ENCODE measurements at places on chromosomes 5 and 9.

DNA sequence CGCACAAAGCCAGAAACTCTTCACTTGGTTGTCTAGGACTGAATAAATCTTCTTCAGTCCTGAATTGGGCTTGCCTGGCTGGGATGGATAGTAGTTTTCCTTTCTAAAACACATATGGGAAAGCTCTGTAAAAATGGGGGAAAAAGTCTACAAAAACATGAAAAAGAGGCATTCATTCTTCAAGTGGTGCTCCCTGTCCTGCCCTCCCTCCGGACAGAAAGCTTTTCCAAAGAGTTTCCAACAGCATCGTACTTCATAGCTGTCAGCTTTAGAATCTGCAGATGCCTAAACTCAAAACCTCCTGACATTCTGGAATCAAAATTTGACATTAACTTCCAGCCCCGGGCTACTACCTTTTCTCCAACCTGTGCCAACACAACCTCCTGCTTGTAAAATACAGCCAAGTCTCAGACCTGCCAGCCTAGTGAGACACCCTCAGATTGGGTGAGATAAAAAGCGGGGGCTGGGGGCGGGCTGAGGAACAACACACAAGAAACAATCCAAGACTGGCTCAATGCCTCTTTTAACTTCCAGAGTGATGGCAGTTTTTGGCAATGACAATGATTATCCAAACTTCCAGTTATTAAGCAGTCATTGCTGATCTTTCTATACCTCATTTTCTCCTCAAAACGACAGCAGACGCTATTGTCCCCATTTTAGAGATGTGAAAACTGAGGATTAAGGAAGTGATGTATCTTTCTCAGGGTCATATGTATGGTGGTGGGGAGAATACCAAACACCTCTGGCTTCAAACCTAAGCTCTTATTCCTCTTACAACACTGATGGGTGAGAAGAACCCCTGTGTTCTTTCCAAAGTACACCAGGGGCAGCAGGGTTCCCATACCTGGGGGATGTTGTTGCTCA, 1.3 kb downstream of the TNC start:
- DNase-seq = no peak

- no peak for DNase-seq
Observed at GRCh38 chr5:14577971-14578370, 3.6 kb upstream of the OTULINL start.

GRCh38 chr9:36543916-36544315, 28.8 kb upstream of the MELK start:
- no peak for DNase-seq

GRCh38 chr5:96763026-96763425, 44.7 kb downstream of the ERAP1 start:
- DNase-seq = no peak

DNA sequence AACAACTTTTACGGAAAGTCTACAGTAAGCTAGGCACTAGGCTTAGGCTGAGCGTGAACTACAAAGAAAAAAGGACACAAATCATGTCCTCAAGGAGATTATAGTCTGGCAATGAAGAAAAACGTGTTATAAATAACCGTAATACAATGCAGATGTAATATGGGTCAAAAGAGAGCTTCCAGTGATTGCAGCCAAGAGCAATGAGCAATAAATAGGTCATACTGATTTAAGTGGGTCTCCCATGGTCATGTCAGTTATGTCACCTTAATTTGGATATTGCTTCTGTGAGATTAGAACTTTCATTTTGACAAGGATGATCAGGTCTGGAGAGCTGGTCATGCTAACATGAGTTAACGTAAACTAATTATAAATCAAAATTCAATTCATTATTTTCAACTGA, 158.6 kb upstream of the GNA14 start:
- no peak for DNase-seq

- DNase-seq = no peak
Observed at GRCh38 chr9:135857371-135857786, 50.0 kb downstream of the CAMSAP1 start.

- no peak for DNase-seq
Observed at GRCh38 chr9:37034938-37035647, 1.0 kb upstream of the PAX5 start.

- peak; percentile 37 for DNase-seq
Observed at GRCh38 chr9:124800306-124801259, 23.6 kb downstream of the OLFML2A start.

DNA sequence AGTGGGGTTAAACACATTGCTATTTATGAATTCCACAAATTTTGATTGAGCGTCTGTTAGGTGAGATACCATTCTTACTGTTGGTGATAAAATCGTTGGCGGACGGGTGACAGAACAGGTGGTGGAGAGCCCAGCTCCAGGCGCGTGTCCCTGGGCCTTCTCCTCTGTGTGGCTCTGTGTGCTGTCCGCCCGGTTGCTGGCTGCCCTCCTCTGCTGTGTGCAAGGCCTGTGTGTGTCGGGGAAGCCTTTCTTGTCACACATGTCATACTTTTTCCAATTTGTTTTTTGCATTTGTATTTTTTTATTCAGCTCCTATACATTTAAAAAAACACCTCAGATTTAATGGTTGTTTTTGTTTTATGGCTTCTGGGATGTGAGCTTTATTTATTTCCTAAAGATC, 33.9 kb downstream of the TENT4A start:
- DNase-seq = no peak

DNA sequence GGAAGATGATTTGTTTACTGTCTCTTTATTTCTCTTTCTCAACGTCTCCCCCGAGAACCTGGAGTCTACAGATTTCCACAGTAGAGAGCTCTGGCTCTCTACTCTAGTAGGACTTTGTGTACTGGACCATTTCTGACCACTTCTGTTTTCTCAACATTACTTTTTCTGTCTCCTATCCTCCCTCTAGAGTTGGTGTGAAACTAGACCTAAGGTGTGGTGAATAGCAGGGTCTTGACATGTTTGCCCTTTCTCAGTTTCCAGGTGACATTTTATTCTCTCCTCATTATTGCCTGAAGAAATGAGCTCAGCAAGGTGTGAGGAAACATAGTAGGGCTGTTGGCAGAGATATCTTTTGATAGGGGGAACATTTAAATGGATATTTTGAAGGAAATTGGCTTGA, 62.1 kb upstream of the IL6ST start:
- DNase-seq = no peak

- DNase-seq = no peak
Observed at GRCh38 chr9:135706288-135706687, 4.3 kb downstream of the KCNT1 start.

GRCh38 chr5:872301-872700, 20.3 kb downstream of the BRD9 start:
- no peak for DNase-seq

DNA sequence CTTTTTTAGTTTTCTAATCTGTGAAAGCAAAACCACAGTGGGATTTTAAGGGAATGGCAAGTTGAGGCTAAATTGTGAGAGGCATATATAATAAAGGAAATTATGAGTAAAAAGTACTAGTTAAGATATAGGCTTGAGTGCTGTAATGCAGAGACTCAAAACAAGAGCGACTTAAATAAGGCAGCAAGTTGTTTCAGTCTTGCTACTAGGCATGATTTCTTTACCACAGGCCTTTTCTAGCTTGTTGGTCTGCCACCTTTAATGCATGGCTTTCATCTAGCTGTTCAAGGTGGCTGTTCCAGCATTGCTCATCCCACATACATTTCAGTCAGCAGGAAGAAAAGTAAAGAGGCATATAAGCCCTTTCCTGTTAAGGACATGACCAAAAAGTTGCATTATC, 427.9 kb upstream of the ADAMTSL1 start:
- DNase-seq = no peak

Data from natural killer cell treated with Interleukin-12 subunit alpha and Interleukin-12 subunit beta and Interleukin-15 and Interleukin-18, amount 100 ng/mL, for 72 hours (primary cell).